Nucleus accumbens (tissue), 56 donors: ENCODE measurements at places on chromosomes 7 and 10.

GRCh38 chr10:323651-324293, 188.5 kb downstream of the ZMYND11 start:
- DNase-seq = no peak

- no peak for DNase-seq
Observed at GRCh38 chr10:35508647-35509046, 96.5 kb upstream of the GJD4 start.

- no peak for DNase-seq
Observed at GRCh38 chr7:142579946-142580345, 169.3 kb upstream of the PRSS1 start.

- DNase-seq = no peak
Observed at GRCh38 chr7:41039386-41039953, 663.4 kb downstream of the INHBA start.
